ENCODE measurements at places on chromosomes 16 and 17.

DNA sequence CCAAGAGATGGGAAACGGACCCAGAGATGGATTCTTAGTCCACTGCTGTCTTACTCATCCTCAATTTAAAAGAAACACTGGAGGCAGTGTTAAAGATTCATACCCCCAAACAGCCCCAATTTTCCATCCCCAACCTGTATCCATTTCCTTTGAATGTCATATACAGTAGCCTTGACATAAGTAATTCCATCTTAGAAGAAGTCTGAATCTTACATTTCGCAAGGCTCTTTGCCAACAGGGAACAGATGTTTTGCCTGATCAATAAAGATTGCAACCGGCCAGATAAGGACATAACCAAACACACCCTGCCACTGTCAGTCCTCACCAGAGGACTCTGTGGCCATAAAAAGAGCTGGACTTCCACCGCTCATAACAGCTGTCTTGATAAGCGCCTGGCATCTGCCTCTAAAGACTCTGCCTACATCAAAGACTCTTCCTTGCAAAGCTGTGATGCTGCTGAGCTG lies 59.0 kb upstream of the MED9 start:
- no peak for DNase-seq

- DNase-seq, result no peak
Observed at GRCh38 chr17:19975601-19976000, 2.0 kb downstream of the AKAP10 start.

DNA sequence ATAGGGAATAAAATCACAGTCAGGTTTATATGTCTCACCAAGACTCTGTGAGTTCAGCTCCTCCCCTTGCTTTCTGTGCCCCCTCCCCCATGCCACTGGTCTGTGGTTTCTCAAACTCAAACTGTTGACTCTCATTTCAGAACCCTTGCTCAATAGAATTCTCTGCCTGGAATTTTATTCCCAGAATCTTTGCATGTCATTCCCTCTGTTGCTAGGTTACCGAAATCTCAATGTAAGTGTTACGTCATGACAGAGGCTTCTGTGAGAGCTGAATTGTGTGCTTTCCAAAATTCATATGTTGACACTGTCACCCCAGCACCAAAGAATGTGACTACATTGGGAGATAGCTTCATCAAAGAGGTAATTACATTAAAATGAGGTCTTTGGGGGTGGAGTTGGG lies 1938.8 kb downstream of the TP53TG3F start:
- DNase-seq, result no peak

GRCh38 chr16:70440009-70440692 lies 1.3 kb upstream of the ST3GAL2 start:
- no peak for DNase-seq

GRCh38 chr17:20979792-20980083 lies 63.1 kb downstream of the USP22 start:
- no peak for DNase-seq

GRCh38 chr16:15885560-15886001 lies 2.8 kb downstream of the CEP20 start:
- DNase-seq, result no peak

- DNase-seq, result no peak
Observed at GRCh38 chr16:29641561-29641960, 21.5 kb upstream of the SPN start.
